Activated T-cell treated with anti-CD3 and anti-CD28 coated beads, Interleukin-2, amount 50 U/mL, for 72 hours (primary cell): ENCODE measurements at places on chromosomes 16 and 17. TPM values are rescaled to one million over a fixed set of nuclear protein-coding genes. Genes with fewer than 3 reads are reported as not detected.

DNA sequence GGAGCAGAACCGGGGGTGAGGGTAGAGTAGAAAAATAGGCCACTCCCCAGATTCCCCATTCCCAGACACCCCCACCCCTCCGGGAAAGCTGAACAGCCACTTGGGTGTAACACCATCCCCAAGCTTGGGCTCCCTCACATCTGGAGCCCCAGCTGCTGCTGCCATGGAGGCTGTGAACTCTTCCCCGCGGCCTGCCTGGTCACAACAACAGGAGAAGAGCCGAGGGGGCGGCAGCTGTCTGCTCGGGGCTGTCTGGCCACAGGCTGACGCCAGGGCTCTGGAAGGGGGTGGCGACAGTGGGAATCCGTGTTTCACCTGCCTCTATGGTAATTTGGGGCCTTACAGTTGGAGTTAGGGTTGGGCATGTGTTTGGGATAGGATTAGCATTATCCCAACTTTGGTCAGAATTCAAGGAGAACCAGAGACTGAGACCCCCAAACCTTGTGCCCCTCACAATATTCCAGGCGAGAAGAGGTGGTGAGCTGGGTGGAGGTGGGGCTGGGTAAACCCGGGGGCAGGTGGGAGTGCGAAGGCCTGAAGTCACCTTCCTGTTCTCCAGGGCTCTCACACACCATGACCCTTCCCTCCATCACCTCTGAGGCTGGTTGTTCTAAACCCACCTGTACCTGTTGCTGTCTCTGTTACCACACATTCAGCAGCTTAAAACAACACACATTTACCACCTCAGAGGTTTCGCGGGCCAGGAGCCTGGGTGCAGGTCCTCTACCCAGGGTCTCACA lies 29.7 kb upstream of the NXPH3 start:
- DNase-seq = no peak

DNA sequence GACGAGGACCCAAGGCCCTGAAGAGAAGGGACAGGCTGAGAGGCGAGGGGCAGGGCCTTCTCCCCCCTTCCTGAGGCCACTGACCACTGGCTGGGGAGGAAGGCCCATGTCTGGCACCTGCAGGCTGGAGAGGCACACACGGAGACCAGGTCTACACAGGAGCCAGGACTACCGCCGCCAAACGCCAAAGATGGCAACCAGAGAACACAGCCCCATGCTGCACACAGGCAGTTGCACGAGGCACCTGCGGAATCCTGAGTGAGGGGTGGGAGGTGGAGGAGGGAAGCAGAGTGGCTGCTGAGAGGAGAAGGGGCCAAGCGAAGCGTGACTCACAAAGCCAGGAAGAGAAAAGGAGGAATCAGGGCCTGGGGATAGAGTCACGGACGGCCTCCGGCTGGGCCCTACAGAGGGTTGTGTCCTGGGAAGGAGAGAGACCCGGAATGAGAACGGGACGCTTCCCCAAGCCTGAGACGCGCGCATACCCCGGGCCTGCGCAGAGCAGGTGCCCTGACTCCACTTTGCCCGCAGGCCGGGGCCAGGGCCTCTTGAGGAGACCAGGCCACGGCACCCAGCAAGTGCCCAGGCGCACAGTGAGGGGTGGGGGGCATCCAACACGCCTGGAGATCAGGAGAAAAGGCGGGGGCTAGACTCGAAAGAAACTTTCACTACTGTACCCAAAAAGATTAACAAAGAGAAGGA lies 28.7 kb upstream of the C16orf95 start:
- no peak for DNase-seq

UMOD gene
- not detected for total RNA-seq

GRCh38 chr17:82805823-82806222 lies 34.0 kb downstream of the ZNF750 start:
- DNase-seq = no peak

GRCh38 chr17:47905221-47905733 lies 9.2 kb downstream of the SP2 start:
- no peak for DNase-seq

DNA sequence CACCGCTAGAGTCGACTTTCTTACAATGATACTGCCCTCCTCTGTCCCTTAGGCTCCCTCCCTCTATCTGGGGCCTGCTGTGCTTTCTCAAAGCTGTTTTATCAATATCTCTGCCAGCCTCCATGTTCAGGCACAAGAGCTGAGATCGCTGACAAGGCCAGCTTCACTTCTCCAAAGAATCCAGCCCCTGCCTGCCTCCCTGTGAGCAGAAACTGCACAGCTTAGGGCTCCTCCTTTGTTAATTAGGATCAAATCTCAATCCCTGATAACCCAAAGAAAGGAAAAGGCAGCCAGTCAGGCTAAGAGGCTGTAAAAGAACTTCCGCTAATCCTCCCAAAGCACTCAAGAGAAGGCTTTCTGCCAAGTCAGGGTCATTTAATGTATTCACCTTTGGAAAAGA lies 616.0 kb upstream of the CDH11 start:
- no peak for DNase-seq

DNA sequence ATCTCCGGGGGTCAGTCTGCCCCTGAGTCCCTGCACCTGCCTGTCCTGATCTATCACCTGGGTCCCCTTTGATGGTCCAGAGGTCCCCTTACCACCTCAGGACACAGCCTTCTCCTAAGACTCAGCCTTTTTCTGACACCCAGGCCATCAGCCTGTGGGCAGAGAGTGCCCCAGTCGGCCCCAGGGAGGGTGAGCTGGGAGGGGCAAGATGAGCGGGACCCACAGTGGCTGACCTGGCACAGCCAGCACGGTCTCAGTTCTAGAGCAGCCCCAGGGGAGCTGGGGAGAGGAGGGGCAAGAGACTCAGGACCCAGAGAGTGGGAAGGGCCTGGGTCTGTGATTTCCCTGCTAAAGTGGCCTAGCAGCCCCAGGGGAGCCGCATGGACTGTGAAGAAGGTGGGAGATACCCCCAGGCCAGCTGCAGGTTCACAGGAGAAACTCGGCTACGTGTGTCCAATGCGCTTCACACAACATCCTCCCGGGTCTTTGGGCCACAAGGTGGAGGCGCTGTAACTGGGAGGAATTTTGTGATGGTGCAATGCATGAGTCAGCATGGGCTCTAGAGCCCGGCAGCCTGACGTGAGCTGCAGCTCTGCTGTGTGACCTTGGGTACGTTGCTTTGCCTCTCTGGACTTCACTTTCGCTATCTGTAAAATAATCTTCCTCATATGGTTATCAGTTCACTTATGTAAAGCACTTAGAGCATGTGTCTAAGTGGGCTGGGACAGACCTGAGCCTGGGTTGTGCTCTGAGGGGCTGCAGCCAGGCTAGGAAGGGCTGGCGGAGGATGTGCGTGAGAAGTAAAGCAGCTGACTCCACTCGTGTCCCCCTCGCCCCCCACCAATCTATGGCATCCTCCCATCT lies 67.2 kb upstream of the LHX1 start:
- DNase-seq = no peak

GLIS2 gene
- total RNA-seq = 1.7 TPM

GRCh38 chr17:58324056-58324408 lies 4.6 kb downstream of the TSPOAP1 start:
- no peak for DNase-seq

- DNase-seq = no peak
Measured at GRCh38 chr16:69596801-69597200, 31.0 kb downstream of the NFAT5 start.

- no peak for DNase-seq
Measured at GRCh38 chr16:25256695-25257469, 763 bp downstream of the ZKSCAN2 start.
